ENCODE measurements at places on chromosomes 2 and 18.

DNA sequence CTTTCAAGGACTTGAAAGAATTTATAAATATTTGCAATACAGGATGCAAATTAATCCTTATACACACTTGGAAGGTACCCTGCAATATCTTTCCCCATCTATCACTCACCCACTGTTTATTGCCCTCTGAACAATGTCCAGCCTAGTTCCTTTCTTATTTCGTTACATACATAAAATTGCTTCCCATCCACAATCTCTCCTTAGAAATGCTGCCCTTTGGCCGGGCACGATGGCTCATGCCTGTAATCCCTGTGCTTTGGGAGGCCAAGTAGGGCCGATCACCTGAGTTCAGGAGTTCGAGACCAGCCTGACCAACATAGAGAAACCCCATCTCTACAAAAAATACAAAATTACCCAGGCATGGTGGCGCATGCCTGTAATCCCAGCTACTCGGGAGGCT, 41.2 kb upstream of the ATP8B1 start:
- DNase-seq = no peak

GRCh38 chr2:209298601-209299000, 125.2 kb upstream of the MAP2 start:
- DNase-seq = no peak

- DNase-seq = no peak
These were observed 73.8 kb downstream of the MAP3K20 start for GRCh38 chr2:173149491-173149890.

DNA sequence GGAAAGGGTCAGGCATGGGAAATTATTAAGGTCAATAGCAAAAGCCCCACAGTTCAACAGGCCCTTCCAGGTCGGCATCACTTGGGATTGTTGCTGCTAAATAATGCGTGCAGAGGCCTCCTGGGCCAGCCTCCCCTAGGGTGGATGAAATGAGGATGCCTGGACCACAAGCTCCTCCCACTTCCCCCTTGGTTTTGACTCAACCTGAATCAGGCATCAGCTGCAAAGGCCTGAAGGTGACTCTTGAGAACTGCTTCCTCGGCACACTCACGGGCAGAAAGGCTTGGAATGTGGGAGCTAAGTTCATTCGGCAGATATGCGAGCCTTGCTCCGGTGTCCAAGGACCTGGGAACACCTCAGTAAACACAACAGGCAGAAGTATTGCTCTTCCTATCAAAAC, 69.3 kb downstream of the MBP start:
- DNase-seq = peak; percentile 47

- DNase-seq = no peak
These were observed 3.6 kb upstream of the TSPYL6 start for GRCh38 chr2:54259413-54260240.

- no peak for DNase-seq
These were observed 1286.6 kb upstream of the ZEB2 start for GRCh38 chr2:145806546-145806945.

DNA sequence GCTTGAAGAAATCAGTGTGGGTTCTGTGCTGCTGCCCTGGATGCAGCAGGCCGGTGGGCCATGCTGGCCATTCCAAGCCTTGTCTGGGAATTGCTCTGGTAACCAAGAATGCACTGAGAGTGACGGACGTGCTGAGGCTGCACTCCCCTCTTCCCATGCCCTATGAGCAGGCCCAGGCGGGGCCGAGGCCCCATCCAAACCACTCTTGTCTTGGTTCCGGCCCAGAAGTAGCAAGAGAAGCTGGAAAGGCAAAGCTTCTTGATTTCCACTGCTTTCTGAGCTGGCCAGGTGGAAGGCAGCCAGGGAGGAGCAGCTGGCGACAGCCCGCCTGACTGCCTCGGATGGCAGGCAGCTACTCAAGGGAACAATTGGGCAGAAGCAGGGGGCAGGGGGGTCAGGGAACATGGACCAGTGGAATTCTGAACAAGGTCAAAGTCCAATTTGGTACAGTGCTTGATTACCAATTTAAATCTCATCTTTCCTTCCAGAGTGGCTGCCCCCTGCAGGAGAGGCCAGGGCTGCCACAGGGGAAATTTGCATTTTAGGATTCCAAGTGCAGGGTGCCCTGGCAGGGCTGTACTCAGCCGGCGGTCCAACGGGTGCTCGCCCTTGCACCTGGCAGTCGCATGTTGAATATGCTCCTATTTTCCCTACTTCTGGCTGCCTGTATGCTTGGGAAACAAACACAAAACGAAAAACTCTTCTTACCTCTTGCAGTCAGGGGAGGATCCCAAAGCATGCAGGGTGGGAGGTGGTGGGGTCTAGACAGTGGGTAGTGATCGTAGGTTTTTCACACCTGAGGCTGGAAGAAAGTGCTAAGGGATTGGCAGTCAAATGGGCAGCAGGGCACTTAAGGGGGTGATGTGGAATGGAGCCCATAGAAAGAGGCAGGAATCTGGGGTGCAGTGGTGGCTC, 67.3 kb downstream of the LIPG start:
- DNase-seq = no peak

- no peak for DNase-seq
These were observed 125.0 kb downstream of the NFATC1 start for GRCh38 chr18:79520478-79521390.

DNA sequence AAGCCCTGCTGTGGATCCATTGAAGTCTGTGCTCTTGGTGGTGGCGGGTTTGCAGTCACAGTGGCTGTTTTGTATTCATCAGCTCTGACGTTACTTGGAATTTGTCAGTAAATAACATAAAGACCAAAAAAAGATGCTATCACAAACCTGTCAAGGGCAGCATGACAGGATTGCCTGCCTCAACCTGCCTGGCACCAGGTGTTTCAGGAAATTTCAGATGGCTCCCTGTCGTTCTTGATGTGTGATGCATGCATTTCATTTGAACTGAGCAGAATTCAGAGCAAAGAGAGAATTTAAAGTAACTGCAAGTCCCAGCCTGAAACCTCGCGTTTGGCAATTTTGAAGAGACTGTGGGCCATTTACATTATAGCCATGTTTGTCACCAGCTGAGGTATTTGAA, 50.3 kb upstream of the EPC2 start:
- DNase-seq = no peak
